ENCODE measurements at places on chromosomes 5 and 9.

GRCh38 chr9:73344060-73344459 lies 192.4 kb downstream of the ANXA1 start:
- DNase-seq: no peak

DNA sequence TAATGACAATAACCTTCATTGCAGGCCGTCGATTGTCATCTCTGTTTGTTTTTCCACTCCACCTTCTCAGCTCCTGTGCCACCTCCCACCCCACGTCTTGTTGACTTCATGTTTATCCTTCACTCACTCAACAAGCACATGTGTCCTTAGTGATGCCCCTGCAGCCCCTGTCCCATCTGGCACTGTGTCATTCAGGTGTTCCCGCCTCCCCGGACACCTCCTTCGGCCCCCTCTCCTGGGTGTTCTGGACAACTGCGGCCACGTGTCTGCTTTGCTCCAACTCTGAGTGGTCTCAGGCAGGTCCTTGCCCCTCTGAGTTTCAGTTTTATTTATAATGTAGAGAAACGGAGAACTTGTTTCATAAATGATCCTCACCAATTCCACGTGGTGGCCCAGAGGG lies 91.0 kb upstream of the COL5A1 start:
- DNase-seq: no peak

- DNase-seq: peak; percentile 12
Observed at GRCh38 chr9:128243215-128244018, 32.4 kb downstream of the GOLGA2 start.

- DNase-seq: peak; percentile 16
Observed at GRCh38 chr5:150397146-150397781, 15.4 kb downstream of the CD74 start.

DNA sequence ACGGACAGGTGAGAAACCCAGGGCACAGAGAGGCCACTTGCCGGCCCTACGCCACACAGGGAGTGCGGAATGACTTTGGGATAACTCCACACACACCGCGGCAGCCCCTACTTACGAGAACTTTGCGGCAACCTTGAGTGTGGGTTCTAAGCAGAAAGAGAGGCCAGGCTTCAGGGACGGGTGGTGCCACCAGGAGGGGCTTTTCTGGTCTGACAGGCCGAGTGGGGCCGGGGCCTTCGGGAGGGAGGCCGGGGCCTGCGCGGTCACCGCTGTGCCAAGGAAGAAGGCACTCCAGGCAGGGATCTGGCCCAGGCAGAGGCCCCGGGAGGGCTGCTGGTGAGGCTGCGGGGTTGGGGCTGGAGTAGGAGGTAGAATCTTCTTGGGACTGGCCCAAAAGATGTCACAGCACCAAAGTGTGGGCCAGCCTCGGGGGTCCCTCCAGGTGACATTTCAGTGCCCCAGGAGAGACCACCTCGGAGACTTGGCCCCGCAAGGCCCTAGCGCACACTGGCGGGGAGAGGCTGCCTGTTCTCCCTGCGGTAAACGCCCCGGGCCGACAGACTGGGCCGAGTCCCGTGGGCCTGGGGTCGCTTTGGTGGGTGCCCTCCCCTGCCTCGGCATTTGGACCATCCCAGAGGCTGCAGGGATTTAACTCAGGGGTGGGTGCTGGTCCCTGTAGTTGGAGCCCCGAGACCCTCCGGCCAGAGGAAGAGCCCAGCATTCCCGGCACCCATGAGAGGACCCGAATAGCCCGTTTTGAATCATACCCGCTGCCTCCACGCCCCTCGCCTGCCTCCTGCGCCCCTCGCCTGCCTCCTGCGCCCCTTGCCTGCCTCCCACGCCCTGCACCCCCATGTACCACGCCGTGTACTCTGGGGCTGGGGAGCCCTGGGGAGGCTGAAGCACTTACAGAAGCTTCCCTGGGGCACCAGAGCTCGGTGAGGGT lies 9.0 kb upstream of the RNU6ATAC start:
- DNase-seq: no peak

DNA sequence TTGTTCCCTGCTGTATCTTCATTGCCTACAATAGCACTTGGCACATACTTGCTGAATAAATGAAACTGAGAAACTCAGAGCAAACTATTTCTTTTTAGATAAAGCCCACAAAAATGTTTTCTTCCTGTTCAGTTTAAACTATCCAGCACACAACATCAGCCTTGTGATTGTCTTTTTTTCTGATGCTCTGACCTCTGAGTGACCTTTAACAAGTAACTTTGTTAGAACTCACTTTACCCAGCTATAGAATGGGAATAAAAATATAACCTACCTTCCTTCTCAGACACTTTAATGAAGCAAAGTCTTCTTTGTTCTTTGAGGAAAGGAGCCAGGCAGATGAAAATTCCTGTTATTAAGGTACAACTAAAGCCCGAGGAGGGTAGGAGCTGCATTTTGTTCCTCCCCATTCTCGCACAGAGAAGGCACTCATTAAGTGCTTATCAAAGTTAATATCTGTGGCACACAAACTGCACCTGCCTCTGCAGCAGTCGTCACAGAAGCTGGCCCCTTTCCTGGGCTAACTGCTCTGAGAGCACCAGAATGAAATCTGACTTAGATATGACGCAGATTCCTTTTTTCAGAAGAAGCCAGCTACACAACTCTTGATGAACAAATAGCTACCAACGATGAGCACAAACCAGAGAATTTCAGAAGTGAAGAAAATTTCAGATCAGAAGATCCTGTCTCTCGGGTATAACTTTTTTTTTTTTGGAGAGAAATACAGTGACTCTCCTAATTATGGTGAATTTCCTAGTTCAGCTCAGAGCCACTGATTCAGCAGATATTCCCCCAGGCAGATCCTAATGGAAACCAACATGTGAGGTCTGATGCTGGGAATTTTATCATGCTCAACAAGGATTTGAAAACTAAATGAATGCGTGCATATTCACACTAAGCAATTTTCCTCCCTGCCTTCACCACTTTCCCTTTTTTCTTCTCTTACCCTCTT lies 31.0 kb upstream of the NR3C1 start:
- DNase-seq: no peak

DNA sequence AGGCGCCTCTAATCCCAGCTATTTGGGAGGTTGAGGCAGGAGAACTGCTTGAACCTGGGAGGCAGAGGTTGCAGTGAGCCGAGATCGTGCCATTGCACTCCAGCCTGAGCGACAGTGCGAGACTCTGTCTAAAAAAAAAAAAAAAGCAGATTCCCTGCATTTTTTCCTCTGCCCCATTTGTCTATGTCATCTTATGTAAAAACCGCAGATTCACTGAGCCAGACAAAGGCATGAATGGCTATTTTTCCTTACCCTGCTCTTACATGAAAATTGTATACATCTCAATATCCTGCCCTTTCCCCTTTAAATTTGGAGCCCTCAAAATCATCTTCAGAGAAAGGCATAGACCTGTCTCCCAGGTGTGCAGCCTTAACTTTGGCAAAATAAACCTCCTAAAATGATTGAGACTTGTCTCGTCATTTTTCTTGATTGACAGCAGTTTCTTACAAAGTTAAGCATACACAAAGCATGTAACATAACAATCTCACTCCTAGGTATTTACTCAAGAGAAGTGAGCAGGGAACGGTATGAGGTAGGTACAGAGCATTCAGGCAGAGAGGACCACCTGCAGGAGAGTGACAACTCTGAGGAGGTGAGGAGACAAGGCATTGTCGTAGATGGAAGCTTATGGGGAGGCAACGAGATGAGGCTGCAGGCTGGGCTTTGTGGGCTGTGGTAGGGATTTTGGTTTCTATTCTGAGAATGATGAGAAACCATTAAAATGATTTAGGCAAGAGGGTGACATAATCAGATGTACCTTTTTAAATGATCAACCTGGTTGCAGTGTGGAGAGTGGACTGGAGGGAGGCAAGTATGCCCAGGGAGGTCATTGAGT lies 65.7 kb upstream of the IL6ST start:
- no peak for DNase-seq

GRCh38 chr9:78123808-78124207 lies 92.2 kb upstream of the GNAQ start:
- DNase-seq: no peak

DNA sequence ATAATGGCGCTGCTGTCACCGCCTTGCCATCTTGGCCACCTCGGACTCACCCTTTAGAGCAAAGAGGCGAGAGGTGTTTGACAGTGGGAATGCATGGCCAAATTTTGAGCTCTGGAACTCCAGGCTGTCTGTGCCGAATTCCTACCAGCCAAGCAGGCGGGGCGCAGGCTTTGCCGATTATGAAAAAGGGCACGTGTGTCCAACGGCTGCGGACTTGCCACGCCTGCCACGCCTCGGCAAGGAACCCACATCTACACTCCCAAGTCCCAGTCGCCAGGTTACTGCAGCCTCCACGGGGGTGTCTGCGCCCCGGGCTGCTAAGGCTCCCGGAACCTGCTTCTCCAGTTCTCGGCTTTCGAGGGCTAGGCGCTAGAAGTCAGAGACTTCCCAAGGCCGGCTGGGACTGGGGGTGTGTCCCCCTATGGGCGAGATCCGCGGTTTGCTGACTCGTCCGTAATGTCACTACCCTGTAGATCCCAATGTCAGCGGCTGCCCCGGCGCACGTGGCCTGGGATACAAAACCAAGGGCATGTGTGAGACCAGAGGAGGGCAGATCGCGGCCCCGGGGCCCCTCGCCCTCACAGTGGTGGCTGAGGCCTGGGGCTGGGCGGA lies 2.8 kb downstream of the NPR3 start:
- DNase-seq: peak; percentile 13

DNA sequence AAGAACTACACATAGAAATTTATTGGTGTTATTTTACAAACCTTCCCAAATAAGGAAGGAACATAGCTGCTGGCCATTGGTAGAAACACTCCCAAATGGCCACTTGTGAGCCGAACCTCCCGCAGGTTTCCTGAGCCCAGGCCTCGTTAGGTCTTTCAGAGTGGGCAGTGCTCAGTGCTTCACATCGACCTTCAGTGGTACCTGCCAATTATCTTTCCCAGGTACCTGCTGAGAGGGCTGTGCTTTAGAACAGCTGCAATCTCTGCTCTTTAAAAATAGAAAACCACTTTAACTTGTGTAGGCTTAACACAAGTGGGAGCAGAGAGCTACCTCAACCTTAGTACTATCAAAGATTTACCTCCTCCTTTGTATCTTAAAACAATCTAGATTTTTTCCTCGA lies 334.1 kb downstream of the RFX3 start:
- no peak for DNase-seq

DNA sequence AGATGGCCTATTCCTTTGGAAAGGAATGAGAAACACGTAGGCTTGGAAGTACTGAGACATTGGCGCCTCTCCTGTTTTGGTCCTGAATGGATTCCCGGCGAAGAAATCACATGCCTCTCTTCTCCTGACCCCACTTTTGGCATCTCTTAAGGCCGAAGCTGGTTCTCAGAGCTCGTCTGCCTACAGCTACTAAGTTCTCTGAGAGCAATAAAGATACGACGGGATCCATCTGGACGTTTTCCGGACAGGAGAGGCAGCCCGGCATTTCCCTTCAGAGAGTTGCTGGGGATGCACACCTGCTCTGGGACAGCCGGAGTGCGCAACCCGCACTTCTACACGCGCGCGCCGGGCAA lies 336.8 kb upstream of the PUM3 start:
- DNase-seq: no peak

- DNase-seq: peak; percentile 68
Observed at GRCh38 chr5:94218374-94218773, 400.0 kb downstream of the KIAA0825 start.

GRCh38 chr9:136625101-136626065 lies 37.3 kb upstream of the EGFL7 start:
- DNase-seq: no peak

DNA sequence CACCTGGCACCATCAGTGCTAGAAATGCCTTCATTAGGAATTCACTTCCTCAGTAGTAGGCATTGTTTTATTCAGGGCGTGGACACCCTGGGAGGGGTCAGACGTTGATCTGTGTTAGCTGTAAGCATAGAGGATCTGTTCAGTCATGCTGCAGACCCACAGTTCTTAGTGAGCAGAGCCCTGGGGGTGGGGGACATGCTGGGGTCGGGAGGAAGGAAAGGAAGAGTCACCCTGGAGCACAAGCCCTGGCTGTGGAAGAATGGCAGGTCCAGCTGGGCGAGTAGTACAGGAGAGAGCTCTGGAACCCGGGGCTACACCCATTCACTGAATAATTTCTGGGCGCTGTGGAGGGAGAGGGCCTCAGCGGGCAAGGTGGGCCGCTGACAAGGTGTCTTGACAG lies 172.5 kb downstream of the FSTL4 start:
- DNase-seq: no peak

DNA sequence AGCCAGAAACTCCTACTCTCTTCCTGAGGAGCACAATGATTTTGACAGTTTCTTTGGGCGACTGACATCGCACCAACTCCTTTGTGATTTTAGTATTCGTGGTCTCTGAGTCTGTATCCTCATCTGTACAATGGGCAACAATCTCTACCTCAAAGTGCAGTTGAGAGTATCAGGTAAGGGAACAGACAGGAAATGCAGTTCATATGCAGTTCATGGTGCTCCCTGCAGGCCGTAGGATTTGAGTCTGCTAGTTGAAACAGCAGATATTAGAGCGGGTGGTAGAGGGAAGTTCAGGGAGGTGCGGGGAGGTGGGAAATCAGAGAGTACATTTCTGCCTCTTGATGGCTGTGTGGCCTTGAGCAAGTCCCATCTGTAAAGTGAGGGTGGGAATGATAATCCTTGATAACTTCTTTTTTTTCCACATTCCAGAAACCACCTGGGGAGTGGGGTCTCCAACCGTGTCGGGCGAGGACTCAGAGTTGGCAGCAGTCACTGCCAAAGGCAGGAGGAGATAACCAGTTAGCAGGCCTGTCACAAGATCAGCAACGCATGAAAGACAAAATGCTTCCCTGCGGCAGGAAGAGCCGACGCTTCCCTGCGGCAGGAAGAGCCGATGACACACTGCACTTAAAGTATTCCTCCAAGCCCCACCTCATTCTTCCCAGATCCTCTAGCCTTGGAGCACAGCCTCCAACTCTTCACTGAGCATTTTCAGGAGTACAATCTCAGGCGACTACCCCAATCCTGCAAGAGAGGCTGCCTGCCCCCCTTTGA lies 6.0 kb upstream of the NEK6 start:
- no peak for DNase-seq

- no peak for DNase-seq
Observed at GRCh38 chr9:90059436-90059835, 454.6 kb downstream of the GADD45G start.

DNA sequence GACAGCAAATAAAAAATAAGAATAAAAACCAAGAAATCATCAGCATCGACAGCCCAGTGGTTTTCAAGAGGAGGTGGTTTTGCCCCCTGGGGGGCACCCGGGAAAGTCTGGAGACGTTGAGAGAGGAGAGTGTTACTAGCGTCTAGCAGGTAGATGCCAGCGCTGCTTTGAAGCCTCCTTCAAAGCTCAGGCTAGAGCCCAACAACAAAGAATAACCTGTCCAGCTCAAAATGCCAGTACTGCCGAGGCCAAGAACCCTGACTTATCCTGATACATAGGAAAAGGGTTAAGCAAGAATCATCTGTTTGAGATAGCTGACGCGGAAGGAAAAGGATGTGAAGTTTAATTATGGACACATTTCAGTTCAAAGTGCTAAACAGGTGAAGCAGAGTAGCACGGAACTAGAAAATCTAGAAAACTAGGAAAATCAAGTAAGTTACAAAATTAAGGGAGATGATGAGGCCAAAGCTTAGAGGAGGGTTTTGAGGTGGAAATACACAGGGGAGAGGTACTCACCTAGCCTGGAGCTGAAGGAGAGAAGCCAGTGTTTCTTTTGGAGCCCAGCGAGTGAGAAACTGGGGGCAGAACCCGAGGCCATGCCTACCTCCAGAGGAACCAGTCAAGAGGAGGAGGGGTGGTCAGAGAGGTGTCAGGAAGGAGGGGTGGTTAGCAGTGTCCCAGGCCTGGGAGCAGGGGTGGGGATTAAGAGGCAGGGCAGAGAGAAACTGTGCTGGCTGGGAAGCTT lies 121.0 kb upstream of the RETREG1 start:
- DNase-seq: no peak
